ENCODE measurements at places on chromosomes 2 and 18.
A peak's percentile ranks its signal among the peaks of the same experiment; 100 is the strongest.

GRCh38 chr2:191247381-191248057 lies 2.3 kb downstream of the MYO1B start:
- peak; percentile 54 for ATAC-seq

GRCh38 chr2:97699765-97700444 lies 13.5 kb upstream of the ZAP70 start:
- ATAC-seq: peak; percentile 35

GRCh38 chr2:236136538-236136937 lies 31.6 kb downstream of the GBX2 start:
- no peak for ATAC-seq

DNA sequence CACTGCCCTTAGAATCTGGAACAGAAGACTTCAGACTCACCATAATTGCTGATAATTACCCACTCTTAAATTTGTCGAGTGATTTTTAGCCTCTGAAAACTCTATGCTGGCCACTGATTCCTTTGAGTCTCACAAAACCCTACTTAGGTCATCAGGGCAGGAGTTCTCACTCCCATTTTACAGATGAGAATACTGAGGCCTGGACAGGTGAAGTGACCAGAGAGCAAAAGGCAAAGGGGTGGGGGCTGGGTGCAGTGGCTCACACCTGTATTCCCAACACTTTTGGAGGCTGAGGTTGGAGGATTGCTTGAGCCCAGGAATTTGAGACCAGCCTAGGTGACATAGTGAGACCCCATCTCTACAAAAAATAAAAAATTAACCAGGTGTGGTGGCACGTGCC lies 34.8 kb upstream of the SLC35F6 start:
- no peak for ATAC-seq

GRCh38 chr2:45823723-45824206 lies 172.3 kb downstream of the PRKCE start:
- peak; percentile 91 for ATAC-seq

DNA sequence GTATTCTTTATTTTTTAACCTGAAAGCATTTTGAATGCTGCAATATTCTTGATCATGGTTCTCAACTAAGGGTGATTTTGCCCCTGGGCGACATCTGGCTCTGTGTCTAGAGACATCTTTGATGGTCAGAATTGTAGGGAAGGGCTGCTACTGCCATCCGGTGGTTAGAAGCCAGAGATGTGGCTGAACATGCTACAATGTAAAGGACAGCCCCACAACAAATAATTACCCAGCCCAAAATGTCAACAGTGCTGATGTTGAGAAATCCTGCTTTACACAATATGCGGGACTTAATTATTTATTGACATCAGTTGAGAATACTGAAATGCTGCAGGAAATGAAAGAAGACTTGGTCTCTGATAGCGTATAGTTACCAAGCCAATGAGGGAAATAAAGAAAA lies 37.5 kb upstream of the SERPINB2 start:
- no peak for ATAC-seq

DNA sequence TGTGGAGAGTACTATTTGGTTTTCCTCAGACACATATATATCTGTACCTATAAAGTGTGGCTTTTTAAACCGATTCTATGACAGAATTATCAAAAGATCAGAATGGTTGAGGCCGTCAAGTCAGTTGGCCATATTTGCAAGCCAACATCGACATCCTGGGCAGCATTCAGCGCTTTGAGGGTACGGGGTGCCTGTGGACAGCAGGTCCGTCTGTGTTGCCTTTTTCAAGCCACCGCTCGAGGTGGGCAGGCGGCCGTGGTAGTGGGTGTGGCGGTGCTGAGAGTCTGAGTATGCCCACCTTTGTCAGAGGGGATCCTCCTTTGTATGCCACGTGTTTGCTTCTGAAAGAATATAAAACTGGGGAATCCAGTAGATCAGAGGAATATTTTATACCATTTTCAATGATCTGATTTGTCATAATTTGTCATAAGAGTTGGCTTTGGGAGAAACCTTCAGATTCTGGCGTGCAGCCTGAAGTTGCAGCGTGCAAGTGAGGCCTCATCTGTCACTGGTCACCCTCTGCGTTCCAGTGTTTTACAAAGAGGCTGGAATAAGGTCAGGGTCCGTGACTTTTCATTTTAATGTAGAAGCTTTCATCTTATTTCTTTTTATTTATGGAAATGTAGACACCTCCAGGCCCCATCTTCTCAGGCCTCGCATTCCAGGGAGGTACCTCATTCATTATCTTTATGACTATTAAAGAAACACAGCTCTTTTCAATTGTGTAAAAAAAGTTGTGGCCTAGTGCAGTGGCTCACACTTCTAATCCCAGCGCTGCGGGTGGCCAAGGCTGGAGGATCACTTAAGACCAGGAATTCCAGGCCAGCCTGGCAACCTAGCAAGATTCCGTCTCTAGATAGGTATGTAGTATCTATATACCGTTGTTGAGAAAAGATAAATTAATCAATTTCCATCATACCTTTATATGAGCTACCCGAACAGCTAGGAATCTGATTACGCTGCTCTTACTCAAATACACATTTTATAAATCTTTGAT lies 37.8 kb upstream of the RBM44 start:
- no peak for ATAC-seq

DNA sequence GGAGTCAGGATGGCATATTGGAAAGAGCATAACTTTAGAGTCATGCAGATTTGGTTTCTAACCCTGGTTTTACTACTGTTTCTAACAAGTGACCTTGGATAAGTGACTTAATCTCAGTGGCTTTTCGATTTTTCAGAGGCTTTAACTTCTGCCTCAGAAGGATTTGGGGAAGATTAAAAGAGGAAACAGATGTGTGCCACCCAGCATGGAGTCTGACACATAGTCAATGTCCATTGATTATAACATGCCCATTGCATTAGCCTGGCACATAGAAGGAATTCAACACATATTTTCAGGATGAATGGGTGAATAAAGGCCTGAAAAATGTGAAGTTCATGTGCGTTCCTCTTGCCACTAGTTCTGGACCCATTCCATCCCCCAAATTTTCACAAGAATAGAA lies 438.2 kb downstream of the EPHA4 start:
- no peak for ATAC-seq

GRCh38 chr18:31647127-31647753 lies 37.1 kb downstream of the B4GALT6 start:
- no peak for ATAC-seq

DNA sequence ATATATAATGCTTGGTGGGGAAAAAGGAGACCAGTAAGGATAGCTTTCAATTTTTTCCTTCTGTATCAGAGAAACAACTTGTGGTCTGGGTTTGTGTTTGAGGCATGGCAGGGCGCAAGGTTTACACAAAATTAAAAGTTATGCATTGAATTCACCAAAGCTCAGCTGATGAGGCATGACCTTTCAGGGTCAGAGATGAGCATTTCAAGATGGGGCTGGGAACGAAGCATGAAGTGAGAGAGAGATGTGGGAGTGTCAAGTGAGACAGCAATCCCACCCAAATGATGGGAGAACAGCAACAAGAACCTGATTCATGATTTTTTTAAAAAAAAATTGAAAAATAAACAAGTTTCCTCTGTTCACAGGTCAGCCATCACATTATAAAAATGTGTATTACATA lies 4.9 kb downstream of the GPR55 start:
- ATAC-seq: no peak

GRCh38 chr2:86790676-86791572 lies at the start of gene CD8A:
Gene CD8A (minus strand): TSS chr2:86790913. CDS start chr2:86790825, 88 bp downstream.
- ATAC-seq: no peak

- ATAC-seq: peak; percentile 77
Measured at GRCh38 chr2:135974036-135974435, 11.4 kb downstream of the DARS1 start.

DNA sequence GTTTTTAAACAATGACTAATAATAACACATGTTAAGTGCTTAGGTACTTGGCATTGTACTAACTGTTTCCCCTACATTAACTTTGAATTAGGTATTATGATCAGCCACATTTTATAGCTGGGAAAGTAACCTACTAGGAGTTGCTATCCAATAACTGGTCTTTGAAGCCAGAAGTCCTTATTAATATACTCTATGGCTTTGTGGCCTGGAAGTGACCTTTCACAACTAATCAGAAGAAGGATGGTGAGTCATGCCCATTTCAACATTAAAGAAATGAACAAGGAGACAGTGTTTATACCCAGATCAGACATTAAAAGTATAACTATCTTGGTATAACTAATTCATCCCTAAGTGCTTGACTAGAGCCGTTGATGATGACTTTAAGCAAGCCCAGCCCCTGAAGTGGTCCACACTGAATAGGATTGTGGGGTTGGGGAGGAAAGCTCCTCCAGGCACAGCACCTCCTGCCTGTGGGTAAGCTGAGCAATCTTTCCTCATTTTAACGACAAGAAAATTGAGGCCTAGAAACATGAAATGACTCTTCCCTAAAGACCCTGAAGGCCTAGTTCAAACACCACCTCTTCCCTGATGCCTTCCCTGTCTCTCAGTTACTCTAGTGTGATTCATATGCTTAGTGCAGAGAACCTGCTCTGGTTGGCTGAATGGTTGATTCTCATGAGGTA lies 71.6 kb upstream of the RFX8 start:
- ATAC-seq: no peak

- ATAC-seq: peak; percentile 90
Measured at GRCh38 chr2:109242654-109243331, 113.8 kb downstream of the SH3RF3 start.

DNA sequence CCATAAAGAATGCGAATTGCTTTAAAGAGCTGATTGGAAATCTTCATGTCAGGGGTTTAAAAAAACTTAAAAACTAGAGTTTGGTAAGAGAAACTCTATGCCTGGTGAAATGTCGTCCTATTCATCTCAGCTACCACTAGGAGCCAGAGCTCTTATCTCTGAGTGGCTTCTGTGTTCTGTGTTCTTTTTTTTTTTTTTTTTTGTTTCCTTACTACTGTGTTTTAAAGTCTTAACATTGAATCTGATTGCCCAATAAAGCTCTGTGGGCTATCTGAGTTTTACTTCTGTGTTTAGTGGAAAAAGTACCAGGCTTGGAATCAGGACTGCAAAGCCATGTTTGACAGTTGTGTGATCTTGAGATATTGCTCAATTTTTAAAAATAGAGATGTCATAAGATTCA lies 494.8 kb downstream of the RIT2 start:
- no peak for ATAC-seq

- ATAC-seq: no peak
Measured at GRCh38 chr2:239557516-239557915, 156.7 kb upstream of the HDAC4 start.

DNA sequence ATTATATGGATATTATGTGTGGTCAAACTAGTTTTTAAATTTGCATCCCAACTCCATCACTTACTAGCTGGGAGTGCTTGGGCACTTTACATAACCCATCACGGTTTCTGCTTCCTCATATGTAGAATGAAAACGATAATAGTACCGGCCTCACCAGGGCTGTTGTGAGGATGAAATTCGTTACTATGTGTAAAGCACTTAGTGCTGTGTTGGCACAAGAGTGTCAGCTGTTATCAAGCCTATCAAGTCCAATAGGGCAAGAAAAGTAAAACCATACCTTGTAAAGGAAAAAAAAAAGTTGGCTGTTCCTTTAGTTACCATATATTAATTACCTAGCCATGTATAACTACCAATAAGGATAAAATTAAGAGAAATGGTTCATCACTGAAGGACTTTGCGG lies 65.4 kb downstream of the TET3 start:
- no peak for ATAC-seq

DNA sequence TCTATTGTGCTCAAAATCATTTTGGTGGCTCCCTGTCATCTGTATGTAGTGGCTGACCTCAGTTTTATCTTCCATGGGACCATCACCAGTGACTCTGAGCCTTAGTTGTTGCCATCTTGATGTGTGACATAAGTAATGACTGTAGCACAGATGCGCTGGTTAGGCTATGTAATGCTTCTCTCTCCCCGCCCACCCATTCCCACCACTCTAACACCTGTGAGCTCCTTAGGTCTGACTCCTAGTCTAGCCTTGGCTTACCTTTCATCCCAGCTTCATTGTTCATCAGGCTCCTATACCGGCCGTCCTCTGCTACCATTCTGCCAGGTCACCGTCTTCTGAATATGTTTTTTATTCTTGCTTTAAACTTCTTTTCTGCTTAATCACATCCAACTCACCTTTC lies 17.2 kb downstream of the MYO1B start:
- ATAC-seq: no peak

GRCh38 chr2:236550290-236550689 lies 19.3 kb upstream of the ACKR3 start:
- no peak for ATAC-seq

- no peak for ATAC-seq
Measured at GRCh38 chr2:36351736-36352349, 3.7 kb upstream of the CRIM1 start.

- ATAC-seq: no peak
Measured at GRCh38 chr18:11108947-11109346, 40.4 kb downstream of the PIEZO2 start.

GRCh38 chr2:120779781-120780283 lies 44.2 kb downstream of the GLI2 start:
- no peak for ATAC-seq

DNA sequence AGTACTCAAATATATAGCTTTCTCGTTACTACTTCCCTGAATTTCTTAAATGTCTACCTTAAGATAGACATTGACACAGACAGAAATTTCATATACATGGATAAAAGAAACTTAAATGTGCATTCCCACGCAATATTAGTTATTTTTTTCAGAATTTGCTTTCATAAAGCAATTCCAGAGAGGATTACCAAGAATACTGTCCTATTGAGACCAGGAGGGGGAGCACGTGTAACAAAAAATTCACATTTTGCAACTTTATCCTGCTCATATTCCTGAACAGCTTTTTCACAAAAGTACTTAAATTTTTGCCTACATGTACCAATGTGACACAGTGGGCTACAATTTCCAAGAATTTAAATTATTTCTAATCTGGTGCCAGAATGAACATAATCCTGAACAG lies 30.7 kb upstream of the ERCC3 start:
- no peak for ATAC-seq

DNA sequence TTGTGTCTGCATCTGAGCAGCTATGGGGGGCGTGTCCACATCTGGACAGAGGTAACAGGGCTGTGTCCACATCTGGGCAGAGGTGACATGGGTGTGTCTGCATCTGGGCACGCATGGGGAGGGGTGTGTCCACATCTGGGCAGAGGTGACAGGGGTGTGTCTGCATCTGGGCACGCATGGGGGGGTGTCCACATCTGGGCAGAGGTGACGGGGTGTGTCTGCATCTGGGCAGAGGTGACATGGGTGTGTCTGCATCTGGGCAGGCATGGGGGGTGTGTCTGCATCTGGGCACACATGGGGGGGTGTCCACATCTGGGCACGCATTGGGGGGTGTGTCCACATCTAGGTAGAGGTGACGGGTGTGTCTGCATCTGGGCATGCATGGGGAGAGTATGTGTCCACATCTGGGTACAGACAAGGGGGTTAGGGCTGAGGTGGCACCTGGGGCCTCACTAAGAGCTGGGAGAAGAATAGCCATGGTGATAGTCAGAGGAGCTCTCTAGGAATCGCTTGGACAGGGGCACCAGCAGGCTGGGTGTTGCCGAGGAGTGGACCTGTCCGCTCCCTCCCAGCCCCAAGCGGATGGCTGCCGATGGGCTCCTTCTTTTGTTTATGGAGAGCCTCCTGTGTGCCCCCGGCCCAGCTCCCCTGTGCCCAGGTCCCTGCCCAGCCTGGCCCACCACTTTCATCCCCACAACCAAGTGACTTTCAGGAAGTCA lies 177.8 kb downstream of the EIPR1 start:
- ATAC-seq: no peak
